NCI-H1105 treated with DMSO at 0.1 percent for 48 hours (cell line): ENCODE measurements at places on chromosomes 1 and 21.
A peak's percentile ranks its signal among the peaks of the same experiment; 100 is the strongest.

GRCh38 chr1:76122271-76122670 lies 47.7 kb downstream of the ST6GALNAC3 start:
- no peak for DNase-seq

DNA sequence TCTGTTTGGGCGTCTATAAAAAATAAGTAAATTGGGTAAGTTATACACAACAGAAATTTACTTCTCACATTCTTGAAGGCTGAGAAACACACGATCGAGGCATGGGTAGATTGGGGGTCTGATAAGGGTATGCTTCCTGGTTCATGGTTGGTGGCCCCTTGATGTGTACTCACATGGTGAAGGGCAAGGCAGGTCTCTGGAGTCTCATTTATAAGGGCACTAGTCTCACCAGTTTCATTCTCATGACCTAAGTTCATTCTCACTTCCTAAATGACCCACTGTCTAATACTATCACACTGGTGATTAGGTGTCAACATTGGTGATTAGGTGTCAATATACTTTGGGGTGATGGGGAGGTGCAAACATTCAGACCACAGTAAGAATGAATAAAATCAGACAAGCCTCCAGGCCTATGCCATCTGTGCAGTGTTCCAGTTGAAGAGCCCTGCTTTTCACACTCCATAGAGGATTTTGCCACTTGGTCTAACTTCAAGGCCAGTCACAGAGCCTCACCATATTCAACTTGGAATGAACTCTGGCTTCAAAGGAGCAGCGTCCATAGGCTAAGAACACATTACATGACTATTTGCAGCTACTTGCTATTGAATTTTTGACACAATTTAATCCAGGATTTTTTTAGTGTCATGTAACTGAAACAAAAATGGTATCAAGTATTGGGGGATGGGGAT lies 2.5 kb upstream of the GBP4 start:
- no peak for DNase-seq

DNA sequence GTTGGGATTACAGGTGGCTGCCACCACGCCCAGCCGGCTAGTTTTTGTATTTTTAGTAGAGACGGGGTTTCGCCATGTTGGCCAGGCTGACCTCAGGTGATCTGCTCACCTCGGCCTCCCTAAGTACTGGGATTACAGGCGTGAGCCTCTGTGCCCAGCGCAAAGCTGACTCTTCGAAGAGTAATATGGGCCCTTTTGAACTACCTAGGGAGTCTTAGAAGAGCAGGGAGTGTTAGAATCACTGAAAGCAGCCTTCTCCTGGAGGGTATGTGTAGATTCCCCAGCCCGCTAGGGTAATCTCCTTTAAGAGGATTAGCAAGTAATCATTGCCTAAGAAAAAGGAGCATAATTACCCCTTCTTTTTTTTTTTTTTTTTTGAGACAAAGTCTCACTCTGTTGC lies 6.5 kb upstream of the MAST2 start:
- DNase-seq: no peak

GRCh38 chr1:20074725-20075171 lies 4.8 kb downstream of the PLA2G5 start:
- no peak for DNase-seq

DNA sequence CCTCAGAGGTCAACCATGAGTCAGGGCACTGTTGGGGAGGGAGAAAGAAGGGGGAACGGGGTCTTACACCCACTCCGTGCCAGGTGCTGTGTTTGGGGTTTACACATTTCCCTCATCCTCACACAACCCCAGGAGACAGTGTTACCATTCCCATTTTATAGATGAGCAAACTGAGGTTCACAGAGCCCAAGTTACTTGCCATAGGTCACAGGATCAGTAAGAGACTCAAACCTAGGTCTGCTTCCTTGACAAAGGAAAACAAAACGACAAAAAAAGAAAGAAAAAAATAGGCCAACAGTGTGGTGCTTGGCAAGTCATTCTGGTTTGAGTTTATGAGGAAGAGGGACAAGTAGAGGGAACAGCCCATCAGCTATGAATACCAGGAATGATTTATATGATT lies 16.3 kb upstream of the CDCP2 start:
- no peak for DNase-seq

- DNase-seq: no peak
Measured at GRCh38 chr1:248402748-248403147, at the start of gene OR2T1. Gene OR2T1, plus strand, starts transcription at chr1:248403048. Its CDS starts 3,100 bp downstream, at chr1:248406148.

DNA sequence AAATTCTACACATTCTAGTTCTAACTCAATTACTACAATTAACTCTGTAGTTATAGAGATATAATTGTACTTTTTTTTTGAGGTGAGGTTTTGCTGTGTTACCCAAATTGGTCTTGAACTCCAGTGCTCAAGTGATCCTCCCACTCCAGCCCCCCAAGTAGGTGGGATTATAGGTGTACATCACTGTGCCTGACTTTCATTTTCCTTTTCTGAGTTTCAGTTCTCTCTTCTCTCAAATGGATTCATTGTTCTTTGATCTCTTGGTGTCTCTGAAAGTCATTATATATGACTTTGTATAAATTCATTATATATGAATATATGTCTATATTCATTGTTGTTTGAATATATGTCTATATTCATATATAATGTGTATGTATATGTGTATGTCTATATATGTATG lies 74.0 kb upstream of the GALNT2 start:
- DNase-seq: no peak

GRCh38 chr1:35763201-35763600 lies 6.6 kb downstream of the CLSPN start:
- DNase-seq: no peak

DNA sequence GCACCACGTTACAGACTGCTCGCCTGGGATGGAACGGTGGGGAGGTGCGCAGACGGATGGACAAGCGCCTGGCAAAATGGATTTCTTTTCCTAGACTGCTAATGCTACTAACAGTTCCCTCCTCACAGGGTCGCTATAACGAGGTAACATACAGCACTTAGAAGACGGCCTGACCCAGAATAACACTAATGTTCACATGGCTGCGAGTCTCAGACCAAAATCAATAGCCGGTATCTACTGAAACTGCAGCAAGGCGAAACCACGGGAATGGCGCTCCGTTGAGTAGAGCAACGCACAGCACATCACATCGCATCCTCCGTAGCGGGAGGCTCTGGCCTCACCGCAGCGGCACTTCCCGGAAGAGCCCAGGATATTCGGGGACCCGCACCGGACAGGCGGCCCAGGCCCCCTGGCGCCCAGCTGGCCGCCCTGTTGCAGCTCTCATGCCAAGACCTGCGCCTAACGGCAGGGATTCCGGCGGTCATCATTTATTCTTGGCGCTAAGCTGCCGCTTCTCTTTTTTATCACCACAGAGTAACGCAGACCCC lies 46.6 kb downstream of the VPS26C start:
- DNase-seq: peak; percentile 55

- no peak for DNase-seq
Measured at GRCh38 chr1:181583598-181583997, 100.3 kb downstream of the CACNA1E start.

- peak; percentile 31 for DNase-seq
Measured at GRCh38 chr1:6180707-6181311, 688 bp upstream of the CHD5 start.

DNA sequence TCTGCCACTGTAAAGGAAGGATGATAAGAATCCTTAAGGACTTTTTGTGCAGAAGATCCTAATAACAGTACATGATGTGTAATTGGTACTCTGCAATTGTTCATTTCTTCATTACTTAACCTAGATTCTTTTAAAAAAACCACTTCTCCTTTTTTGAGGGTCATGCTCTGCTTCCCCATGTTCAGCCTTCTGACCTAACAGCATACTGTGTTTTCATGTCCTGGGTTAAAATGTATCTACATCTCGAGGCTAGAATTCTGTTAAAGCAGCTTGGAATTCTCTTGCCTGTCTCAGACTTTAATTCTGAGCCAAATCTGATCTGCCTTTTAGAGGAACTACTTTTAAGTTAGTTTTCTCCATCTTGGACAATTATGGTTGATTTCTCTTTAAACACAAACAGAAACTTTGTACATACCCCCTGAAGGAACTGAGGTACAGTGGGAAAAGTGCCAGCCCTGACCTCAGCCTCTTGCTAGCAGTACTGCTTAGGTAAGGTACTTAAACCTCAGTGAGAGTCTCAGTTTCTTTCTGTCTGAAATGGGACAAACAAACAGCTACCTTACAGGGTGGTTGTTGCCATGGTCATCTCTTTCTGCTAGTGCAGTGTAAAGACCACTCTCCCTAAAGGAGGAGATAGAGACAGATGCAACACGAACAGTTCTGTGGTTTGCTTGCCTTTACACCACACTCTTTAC lies 103.2 kb upstream of the DYNLT5 start:
- DNase-seq: no peak

GRCh38 chr21:25396135-25396711 lies 211.1 kb downstream of the MRPL39 start:
- no peak for DNase-seq

- DNase-seq: no peak
Measured at GRCh38 chr1:19209439-19209989, 552 bp downstream of the UBR4 start.

GRCh38 chr1:154741741-154742495 lies 128.2 kb downstream of the KCNN3 start:
- no peak for DNase-seq

GRCh38 chr1:97826820-97827219 lies 94.0 kb downstream of the DPYD start:
- peak; percentile 99 for DNase-seq

DNA sequence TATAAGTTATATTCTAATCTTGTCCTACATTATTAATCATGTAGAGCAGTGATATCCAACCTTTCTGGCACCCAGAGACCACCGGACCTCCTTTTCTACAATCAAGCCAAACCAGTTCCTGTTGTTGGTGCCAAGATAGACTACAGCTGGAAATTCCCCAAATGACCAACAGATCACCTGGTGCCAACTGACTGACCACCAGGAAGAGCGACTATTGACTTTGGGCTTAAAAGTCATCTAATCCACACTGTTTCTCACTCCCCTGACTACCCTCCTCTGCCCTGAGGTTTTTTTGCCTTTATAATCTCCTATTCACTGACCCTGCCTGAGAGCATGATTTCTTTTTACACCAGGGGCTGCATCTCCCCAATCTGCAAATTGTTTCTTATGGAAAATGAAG lies 425.2 kb downstream of the TTLL7 start:
- no peak for DNase-seq

- DNase-seq: peak; percentile 21
Measured at GRCh38 chr21:43188592-43189210, 19.9 kb downstream of the CRYAA start.

DNA sequence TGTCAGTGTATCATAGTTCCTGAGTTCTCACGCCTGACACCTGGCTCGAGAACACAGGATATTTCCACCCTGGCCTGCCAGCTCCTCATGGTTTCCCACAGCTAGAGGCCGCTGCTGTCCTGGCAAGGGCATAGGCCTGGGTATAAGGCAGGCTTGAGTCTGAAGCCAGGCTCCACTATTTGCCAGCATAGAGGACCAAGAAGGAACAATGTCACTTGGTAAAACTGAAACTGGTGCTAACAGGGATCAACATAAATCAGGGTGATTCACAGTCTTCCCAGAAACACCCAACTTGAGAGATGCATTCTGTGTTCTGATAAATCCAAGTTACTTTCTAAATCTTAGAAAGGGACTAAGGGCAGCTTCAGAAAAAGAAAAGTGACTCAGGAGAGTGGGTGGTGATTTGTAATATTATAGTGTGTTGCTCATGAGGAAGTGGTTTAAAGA lies 6.9 kb upstream of the S100A2 start:
- DNase-seq: no peak

- DNase-seq: no peak
Measured at GRCh38 chr21:42599486-42599885, 53.9 kb upstream of the PDE9A start.

DNA sequence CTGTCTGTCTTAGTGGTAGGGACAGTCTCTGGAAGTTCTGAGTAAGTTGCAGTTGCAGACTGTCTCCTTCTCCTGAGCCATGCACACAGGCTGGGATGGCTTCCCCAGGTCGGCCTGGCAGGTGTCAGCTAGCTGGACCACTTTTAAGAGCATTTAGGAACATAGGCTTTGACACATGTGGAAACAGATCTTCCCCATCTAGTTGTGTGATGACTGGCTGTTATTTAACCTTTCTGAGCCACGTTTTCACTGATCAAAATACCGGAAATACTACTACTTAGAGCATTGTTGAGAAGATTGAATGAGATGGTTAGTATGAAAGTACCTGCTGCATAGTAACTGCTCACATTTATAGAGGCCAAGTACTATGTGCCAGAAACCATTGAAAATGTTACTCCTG lies 6.2 kb upstream of the MAPKAPK2 start:
- DNase-seq: no peak

GRCh38 chr21:18608226-18608625 lies 204.6 kb upstream of the TMPRSS15 start:
- peak; percentile 91 for DNase-seq

- no peak for DNase-seq
Measured at GRCh38 chr1:1677718-1678580, 14.6 kb downstream of the SLC35E2B start.

GRCh38 chr1:229434005-229434640 lies at the start of gene ACTA1:
Gene ACTA1, minus strand, starts transcription at chr1:229434094. Its CDS starts 979 bp downstream, at chr1:229433115.
- DNase-seq: no peak

GRCh38 chr21:41881051-41881450 lies 1.9 kb upstream of the PRDM15 start:
- DNase-seq: no peak

DNA sequence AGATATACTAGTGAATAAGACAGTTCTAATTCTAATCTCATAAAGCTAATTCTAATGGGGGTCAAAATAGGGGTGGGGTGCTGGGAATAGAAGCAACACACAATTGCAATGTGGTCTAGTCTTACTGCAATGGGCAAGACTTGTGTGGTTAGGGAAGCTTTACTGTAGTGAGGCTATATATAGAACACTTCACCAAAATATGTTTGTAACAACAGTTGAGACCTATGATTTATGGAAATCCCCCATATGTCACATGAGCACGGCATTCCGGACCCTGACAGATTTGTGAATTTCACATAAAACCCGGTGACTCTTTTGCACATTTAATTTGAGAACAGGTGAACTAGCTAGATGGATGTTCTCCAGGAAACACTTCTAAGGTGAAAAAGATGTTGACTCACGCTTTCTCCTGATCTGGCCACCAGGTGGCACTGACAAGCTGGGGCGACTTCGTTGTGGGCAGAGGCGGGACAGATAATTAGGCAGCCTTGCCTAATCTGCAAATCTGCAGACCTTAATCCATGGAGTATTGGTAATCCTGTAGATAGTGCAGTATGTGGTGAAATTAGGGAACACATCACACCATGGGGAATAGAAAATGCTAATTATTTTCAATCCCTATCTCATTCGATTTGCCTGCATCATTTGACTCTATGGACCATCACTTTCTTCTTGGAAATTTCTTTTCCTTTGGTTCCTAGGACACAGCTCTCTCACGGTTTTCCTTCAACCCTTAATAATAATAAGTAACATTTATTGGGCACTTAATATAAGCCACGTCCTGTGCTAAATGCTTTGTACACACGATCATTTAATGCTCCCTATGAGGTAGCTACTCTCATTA lies 37.7 kb downstream of the KIAA0040 start:
- peak; percentile 64 for DNase-seq

DNA sequence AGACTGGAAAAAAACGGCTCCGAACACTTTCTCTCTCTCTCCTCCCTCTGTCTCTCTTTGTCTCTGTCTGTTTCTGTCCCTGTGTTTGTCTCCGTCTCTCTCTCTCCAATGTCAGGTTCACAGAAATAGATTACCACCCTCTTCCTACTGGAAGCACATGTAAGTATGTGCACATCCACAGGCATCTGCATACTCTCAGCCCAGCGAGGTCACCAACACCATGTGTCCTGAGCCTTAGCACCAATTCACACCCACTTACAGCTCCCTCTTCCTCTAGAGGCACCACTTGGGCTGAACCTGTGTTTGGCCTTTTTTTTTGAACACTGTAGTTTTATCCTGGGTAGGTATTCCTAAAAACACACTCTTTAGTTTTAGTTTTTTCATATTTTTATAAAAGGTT lies 130.5 kb downstream of the ETS2 start:
- no peak for DNase-seq

GRCh38 chr1:240000634-240001033 lies 91.0 kb upstream of the FMN2 start:
- DNase-seq: no peak
